Activated CD8-positive, alpha-beta memory T cell treated with anti-CD3 and anti-CD28 coated beads for 24 hours (primary cell): ENCODE measurements at places on chromosomes 6 and 20.

DNA sequence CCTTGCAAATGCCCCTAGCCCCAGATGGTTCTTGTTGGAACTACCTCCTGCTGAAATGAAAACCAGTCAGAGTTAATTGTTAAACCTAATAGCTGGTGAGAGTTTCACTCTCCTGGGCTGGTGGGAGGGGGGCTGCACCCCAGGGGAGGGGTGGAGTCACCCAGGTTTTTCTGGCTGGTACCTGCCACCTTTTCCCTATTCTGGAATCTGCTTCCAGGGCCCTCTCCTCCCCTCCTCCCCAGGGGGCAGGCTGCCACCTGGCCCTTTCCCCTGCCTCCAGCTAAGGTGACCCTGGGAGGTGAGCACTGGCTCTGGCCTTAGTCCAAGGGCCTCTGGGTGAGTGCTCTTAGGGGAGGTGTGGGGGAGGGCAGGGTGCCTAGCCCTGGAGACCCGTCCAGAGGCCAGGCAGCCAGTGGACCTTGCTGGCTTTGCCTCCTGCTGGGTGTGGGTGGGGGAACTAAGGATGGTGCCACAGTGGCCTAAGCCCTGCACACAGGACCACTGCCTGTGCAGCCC is 48.8 kb upstream of the EPB41L1 start:
- no peak for DNase-seq

- no peak for DNase-seq
Observed at GRCh38 chr20:41655962-41656618, 37.9 kb upstream of the CHD6 start.

DNA sequence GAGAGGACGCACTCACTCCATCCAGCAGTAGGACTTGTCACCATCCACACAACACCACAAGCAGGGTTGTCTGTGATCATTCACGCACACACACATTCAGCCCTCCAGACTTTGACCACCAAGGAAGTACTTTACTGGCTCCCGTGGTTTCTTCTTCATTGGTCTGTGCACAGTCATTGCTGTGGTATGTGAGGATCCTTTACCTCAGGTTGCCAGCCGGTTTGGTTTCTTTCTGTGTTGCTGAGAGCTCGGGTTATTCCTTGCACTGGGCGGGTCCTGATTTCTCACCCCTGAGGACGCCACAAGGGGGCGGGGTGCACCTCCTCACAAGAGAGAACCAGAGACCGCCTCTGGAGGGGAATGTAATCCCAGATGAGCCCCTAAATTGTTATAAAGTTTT is 11.2 kb downstream of the SLC35A1 start:
- no peak for DNase-seq

DNA sequence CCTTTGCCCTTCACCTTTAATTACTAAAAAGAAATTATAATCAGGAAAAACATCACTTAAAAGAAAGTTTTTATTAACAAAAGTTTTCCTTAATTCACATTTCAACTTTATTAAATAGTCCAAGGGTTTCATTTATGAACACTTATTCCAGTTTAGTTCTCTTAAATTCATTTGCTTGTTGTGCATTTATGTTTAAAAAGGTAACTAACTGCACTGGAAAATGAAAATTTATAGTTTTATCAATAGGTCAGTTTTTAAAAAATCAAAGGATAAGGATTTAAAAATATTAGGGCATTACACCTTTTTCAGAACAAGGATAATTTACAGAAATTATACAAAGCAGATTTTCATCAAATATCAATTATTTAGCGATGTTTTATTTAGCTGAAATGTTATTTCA is 958 bp upstream of the ATP5F1E start:
- no peak for DNase-seq

DNA sequence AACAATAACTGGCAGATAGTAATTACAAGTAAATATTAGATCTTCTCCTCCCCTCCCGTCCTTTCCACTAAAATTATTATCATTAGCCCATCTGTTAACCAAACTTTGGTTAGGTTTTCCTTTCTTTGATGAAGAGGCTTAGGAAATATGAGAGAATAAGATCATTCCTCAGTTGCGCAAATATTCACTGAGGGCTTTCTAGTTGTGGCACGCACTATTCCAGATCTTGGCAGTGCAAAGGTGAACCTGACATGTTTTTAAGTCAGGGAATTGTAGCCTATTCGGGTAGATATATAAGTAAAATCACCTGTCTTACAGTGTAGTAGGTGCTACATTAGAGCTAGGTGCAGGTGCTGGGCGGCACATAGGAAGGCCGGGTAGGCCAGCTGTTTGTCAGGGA is 31.1 kb downstream of the RNF217 start:
- no peak for DNase-seq

- no peak for DNase-seq
Observed at GRCh38 chr6:32819729-32820128, 2.9 kb upstream of the HLA-DOB start.

- no peak for DNase-seq
Observed at GRCh38 chr6:167781868-167782267, 44.8 kb upstream of the AFDN start.

DNA sequence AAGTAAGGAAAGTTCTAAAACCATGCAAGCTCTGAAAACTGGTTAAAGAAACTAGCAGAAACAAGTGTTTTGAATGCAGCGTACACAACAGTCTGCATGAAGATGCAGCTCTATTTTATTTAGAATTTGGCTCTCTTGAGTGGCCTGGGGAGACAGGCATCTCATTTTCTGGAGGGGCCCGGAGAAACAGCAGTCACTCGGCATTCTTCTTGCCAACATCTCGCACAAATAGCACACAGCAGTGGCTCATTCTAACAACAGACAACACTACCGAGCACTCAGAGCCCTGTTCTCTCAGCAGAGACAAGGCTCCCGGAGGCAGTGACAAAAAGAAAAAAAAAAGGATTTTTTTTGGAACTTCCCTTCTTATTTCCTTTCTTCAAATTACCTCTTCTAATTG is 108.5 kb upstream of the STMND1 start:
- DNase-seq = no peak

DNA sequence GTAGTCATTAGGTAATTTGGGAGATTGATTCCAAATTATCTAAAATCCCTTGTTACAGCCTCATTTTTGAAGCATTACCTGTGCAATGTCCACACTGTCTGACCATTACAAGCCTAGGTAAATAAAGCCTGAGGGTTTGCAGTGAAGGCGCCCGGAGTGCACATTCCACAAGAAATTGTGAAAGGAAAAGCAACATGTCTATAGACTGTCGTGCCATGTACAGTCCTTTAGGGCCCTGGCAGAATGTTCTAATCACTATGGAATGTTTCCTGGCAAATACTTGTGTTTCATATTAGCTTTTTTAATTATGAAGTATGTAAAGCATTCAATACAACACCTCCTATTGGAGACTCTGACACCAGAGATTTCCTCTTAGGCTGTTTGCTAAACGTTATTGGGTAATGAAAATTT is 28.9 kb downstream of the PREP start:
- DNase-seq = no peak

DNA sequence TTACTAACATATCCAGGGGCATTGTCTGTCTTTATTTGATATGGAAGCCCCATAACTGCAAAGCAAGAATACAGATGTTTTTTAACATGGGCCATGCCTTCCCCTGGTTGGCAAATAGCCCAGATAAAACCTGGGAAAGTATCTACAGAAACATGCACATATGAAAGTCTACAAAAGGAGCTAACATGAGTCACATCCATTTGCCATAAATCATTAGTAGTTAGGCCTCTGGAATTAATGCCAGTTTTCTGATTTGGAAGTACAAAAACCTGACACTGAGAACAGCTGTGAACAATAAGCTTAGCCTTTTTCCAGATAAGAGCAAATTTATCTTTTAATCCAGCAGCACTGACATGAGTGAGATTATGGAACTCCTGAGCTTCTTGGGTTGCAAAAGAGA is 418.0 kb upstream of the IMPG1 start:
- no peak for DNase-seq

GRCh38 chr6:75196081-75196687 is 9.7 kb downstream of the COL12A1 start:
- DNase-seq = no peak

DNA sequence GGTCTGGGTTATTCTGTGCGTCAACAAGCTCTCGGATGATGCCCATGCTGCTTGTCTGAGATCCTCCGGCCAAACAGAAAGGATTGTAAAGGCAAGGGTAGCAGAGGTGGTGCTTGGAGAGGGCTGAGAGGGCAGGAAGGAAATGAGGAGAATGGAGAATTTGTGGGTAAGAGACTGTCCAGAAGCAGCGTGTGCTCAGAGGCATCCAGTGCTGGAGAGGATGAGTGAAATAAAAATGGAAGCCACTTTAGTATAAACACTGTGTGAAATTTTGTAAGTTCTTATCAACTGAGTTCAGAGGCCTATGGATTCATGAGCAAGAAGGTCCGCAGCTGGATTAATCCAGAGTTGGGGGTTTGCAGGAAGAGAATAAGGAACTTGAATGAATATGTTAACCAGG is 59.5 kb downstream of the ADGRG6 start:
- no peak for DNase-seq

DNA sequence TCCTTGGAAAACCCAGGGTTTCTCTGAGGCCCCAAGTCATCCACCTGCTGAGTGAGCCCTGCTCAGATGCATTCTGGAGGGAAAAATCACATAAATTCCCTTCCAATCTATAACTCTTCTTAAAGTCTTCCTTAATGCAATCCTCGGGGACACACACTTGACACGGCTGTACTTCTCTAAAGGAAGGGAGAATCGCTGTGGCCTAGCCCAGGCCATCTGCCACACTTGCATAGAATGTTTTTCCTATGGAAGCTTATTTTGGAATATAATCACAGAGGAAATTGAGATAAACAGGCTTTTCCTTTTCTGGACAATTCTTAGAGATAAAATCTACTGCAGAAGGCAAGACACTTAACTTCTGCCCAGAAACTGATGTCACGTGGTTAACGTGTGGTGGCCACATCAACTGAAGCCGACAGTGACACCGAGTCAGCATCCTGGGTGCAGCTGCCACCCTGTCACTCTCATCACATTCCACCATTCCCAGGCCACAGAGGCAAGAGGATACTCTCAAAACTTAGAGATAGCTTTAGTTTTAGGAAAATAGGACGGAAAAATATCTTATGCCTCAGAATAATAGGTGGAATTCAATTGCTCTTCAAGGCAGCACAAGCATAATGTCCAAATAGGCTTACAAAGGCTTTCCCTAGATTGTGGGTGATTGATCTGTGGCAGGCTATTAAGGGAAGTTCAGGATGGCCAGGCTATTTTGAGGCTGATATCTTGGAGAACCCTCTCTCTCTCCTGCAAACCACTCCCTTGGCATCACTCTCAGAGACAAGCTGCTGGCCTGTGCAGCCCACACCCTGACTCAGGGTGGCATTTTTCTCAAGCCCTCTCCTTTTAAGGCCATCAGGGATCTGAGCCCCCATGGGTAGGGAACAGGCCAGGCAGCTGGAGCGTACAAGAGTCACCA is 29.6 kb downstream of the PSMB1 start:
- DNase-seq = no peak

DNA sequence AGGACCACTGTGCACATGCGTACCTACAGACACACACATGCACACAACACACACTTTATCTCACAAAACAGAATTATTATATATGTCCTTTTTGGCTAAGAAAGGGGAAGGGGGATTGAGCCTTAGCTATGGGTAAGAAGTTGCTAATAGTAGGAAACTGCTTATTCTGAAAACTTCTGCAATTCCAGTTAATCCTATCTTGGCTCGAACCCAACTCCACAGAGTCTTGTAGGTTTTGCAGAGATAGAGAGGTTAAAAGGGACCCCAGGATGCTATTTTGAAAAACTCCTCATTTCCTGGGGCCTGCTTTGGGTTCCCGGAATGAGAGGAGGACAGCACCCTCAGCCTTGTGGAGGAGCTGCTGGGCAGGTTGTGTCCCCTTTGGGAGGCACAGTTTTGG is 233.8 kb downstream of the CLIC5 start:
- DNase-seq = no peak

DNA sequence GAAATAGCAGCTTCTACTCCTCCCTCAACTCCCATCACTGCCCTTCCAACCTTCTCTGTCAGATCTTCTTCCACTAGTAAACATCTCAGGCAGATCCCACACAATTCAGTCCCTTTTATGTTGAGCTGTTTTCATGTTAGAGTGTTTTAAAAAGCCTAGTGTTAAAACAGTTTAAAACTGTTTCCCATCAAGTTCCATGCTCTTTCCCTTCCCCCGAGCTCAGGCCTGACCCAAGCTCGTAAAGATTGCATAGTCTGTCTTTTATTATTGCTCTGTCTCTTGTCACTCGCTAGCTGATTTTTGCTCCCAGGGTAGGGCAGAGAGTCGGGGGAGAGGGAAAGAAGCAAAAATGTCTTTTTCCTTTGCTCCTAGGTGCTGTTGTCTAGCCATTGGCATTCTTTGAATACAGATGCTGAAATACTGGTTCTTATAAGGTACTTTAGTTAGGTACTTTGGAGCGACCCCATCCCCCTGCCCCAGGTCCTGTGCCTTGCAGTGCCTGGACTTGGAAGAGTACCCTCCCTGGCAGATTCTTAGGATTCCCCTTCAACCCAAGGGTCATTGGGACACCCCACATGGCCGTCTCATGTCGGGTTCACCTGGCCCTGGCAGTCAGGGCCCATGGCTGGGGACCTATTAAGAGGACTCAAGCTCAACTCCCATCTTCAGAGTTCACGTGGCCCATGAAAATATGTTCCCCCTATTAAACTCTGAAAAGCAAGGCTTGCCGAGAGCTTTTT is 101.2 kb upstream of the ARMC2 start:
- DNase-seq = no peak

DNA sequence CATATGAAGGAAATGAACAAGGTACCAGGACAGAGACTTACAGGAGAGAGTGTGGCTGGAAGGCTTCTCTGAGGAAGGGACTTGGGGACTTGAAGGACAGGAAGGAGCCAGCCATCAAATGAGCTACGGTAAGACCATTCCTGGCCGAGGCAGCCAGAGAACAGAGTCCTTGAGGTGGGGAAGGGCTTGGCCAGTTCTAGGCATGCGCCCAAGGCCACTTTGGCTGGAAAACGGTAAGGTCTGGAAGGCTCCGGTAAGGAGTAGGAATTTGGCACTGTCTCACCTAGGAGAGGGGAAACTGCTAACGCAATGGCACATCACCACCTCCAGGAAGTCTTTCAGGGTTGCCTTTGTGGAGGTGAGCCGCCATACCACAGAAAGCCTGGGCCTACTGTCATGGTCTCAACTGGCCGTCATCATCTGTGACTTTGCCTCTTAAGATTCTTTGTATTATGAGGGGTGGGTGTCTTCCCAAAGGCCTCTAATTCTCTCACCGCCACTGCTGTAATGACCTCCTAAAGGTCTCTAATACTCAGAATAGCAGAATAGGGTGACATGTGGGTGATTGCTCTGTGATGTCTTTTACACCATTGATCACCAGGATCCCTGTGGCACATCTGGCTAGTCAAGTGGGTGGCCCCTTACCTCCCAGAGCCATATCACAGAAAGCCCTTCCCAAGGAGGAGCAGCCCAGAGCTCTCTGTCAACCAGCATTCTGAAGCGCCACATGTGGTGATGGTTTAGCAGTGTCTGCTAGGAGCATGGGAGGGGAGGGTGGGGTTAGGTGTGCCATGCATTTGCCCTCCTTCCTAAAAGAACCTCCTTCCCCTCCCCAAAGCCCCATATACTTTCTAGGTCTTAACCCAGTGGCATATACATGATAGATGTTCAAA is 17.7 kb upstream of the STX16 start:
- DNase-seq = no peak
